Colonic mucosa (tissue), 4 donors: ENCODE measurements at places on chromosomes 16 and 17. TPM values are rescaled to one million over a fixed set of nuclear protein-coding genes. Genes with fewer than 3 reads are reported as not detected.
A peak's percentile ranks its signal among the peaks of the same experiment; 100 is the strongest.

- DNase-seq = peak; percentile 27
- H3K4me3 ChIP-seq = no peak overlapping the region
- peak overlapping the region; percentile 69 for H3K27ac ChIP-seq
- H3K36me3 ChIP-seq = no peaks in the 10 kb centered on the region
These were observed 11.8 kb downstream of the RFFL start for GRCh38 chr17:35051579-35052240.

The RGS11 gene
- total RNA-seq = 4.0 TPM

DNA sequence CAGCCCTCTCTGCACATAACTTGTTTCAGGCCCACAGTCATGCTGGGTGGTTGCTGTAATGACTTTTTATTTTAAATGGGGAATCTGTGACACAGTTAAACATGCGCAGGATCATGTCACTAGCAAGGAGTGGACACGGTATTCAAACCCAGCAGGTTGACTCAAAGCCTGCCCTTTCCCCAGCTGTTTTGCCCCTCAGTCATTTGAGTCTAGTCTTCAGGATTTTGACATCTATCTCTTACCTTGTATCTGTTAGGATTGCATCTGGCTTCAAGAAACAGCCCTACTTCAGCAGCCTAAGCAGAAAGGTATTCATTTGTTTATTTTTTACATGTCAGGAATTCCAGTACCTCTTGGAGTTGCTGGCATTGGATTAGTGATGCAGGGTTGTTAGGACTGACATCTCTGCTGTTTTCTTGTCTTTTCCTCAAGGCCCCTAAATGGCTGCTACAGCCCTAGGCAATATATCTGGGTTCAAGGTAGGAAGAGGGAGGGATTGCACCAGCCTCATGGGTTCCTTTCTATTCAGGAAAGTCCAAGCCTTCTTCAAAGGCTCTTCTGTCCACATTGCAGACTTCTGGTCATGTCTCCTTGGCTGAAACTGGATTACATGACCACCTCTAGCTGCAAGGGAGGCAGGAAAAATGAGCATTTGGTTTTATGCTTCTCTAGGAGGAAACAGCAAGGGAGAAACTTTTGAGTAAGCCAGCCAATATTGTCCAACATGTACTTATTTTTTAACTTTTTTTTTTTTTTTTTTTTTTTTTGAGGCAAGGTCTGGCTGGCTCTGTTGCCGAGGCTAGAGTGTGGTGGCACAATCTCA is 22.8 kb downstream of the ABCC1 start:
- no peaks in the 10 kb centered on the region for H3K27me3 ChIP-seq
- no peak overlapping the region for H3K4me3 ChIP-seq
- H3K4me1 ChIP-seq = no peaks in the 10 kb centered on the region
- no peak overlapping the region for H3K27ac ChIP-seq

GRCh38 chr16:22948058-22948602 is 134.2 kb downstream of the HS3ST2 start:
- no peak for DNase-seq
- no peak overlapping the region for H3K27ac ChIP-seq
- no peak overlapping the region for H3K4me3 ChIP-seq

DNA sequence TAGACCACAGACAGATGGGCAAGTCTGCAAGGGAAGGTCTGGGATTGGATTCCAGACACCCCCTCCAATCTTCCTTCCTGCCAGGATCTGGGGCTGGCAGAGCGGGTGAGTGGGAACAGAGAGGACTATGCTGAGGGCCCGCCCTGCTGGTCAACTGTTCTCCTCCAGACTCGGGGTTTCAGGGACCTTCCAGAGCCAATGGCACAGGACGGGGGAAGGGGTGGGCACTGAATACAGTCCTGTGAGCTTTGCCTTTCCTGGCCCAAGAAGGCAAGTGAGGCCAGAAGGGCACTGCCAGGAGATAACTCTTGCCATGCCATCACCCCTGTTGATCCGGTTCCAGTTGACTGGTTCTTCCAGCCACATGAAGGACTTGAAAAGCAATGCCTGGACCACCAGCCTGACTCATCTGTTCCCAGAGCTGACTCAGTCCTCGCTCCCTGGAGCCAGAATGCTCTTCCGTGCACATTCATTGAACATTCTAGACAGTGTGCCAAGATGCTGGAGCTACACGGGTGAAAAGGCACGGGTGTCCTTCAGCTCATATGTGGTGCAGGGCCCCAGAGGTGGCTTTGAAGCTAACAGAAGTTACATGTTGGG is 533 bp upstream of the MEFV start:
- DNase-seq = no peak
- no peaks in the 10 kb centered on the region for H3K36me3 ChIP-seq
- no peaks in the 10 kb centered on the region for H3K27me3 ChIP-seq
- no peak overlapping the region for H3K4me3 ChIP-seq
- H3K27ac ChIP-seq = no peak overlapping the region
- no peaks in the 10 kb centered on the region for H3K4me1 ChIP-seq

The USP43 gene
- total RNA-seq = 14.2 TPM

- H3K4me1 ChIP-seq = no peaks in the 10 kb centered on the region
- no peak overlapping the region for H3K27ac ChIP-seq
- no peak overlapping the region for H3K4me3 ChIP-seq
- H3K27me3 ChIP-seq = no peaks in the 10 kb centered on the region
These were observed 678.9 kb downstream of the WWOX start for GRCh38 chr16:78778101-78779004.

DNA sequence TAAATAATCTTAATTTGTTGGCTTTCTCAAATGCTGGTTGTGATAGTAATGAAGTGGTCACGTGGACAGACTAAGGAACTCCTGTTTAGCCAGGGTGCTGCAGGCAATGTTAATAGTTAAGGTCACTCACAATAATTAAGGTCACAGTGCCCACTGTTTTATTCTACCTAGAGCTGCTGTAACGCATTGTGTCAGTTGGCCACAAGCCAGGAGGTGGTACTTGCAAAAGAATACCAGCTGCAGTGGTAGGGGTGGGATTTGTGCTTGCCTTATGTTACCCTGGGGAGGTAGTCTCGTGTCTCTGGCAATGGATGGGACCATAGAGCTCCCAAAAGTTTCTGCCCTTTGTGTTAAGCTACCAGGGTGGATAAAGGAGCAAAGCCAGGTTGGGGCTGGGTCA is 969.1 kb upstream of the CDH8 start:
- H3K27ac ChIP-seq = no peak overlapping the region
- no peaks in the 10 kb centered on the region for H3K27me3 ChIP-seq
- no peaks in the 10 kb centered on the region for H3K36me3 ChIP-seq

DNA sequence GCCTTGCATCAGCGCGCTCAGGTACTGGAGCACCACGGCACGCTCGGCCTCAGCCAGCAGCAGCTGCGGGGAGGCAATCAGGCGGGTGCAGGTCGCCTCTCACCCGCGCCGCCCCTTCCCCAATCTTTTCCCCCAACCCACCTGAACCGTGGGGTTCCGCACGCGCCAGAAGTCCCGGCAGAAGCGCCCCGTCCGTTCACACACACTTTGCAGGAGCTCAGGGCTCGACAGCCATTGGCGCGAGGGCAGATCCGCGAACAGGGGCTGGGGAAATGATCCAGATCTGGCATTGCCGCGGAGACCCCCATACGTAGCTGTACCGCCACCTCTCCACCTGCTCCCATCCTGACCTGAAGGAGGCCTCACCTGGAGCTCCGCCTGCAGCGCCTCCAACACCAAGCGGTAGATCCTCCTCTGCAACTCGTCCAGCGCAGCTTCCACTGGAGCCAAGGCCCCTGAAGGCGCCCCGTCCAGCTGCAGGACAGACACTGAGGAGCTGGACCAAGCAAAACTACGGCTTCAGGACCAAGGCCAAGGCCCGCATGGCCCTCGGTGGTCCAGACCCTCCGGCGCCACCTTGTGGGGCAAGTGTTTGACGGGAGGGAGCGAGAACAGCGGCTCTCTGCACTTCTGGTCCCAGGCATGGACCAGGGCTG is 1.4 kb upstream of the MATCAP1 start:
- H3K27me3 ChIP-seq = no peaks in the 10 kb centered on the region
- peak overlapping the region; percentile 67 for H3K4me3 ChIP-seq
- no peak overlapping the region for H3K27ac ChIP-seq
- H3K4me1 ChIP-seq = peaks cover 11% of the 10 kb centered on the region
- peak; percentile 94 for DNase-seq
- H3K36me3 ChIP-seq = no peaks in the 10 kb centered on the region

- peaks cover 12% of the 10 kb centered on the region for H3K4me1 ChIP-seq
- H3K27ac ChIP-seq = no peak overlapping the region
- H3K36me3 ChIP-seq = no peaks in the 10 kb centered on the region
- no peak for DNase-seq
These were observed 2.5 kb upstream of the NDRG4 start for GRCh38 chr16:58497468-58497867.

The ITGAD gene
- total RNA-seq = 0.05 TPM

DNA sequence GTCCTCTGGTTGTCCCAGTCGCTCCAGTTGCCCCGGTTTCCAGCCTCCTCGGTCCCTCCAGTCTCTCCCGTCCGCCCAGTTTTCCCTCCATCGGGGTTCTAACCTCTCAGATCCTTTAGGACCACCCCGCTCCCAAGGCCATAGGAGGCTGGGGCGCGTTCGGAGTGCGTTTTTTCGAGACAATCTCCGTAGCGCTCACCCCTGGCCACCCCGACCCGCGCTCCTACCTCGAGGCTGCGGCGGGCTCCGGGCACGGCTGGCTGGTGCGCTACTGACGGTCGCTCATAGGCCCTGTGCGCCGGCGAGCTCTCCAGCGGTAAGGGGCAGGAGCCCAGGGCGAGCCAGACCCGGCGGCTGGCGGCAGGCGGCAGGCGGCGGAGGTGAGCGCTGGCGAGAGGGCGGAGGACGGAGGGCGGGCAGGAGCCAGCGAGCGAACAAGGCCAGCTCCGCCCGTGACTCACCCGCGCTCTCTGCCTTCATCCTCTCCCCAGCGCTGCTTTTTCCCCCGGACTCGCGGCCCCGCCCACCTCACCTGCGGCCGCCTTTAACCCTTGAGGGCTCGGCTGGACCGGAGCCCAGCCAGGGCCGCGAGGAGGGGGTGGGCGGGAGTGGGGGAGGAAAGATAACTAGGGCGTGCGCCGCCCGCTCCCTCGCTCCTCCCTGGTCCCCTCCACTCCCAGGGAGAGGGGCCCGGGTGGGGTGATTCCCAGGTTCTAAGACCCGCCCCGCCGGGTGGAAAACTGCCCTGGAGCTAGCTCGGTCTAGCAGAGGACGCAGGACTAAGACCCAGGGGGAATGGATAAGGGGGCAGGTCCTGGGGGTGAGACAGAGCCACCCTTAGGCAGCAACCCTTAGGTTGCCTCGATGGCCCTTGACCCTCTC is at the start of gene SP6:
TSS of gene SP6 (minus strand) at position 472 of the 882 bp plus-strand sequence. CDS start 2,734 bp downstream, outside the sequence.
- peak; percentile 94 for DNase-seq
- no peaks in the 10 kb centered on the region for H3K4me1 ChIP-seq
- H3K36me3 ChIP-seq = no peaks in the 10 kb centered on the region
- peak within 1 kb of the TSS; percentile 38 for H3K27ac ChIP-seq

The KRTAP16-1 gene
- total RNA-seq = not detected

GRCh38 chr16:49469930-49470451 is 96.4 kb downstream of the C16orf78 start:
- H3K36me3 ChIP-seq = no peaks in the 10 kb centered on the region
- H3K4me3 ChIP-seq = no peak overlapping the region
- H3K27ac ChIP-seq = no peak overlapping the region
- H3K27me3 ChIP-seq = no peaks in the 10 kb centered on the region
- peak; percentile 10 for DNase-seq

DNA sequence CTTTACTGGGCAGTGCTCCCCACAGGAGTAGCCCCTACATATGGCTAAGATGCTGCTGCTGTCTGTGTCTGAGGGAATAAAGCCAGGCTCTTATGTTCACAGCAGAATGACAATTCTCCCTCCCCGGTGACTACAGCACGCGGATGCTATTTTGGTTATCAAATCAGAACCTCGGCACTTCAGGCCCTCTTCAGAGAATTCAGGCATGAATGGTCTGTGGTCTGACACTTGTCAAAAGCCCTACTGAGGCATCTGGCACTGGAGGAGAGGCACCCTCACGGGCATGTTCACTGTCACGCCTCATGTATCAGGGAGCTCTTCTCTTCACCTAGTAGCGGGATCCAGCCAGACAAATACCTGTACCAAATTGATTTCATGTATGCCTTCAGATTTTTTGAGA is 30.4 kb downstream of the KIAA0513 start:
- no peaks in the 10 kb centered on the region for H3K27me3 ChIP-seq
- peaks cover 14% of the 10 kb centered on the region for H3K4me1 ChIP-seq
- no peak overlapping the region for H3K27ac ChIP-seq
- DNase-seq = no peak
- no peaks in the 10 kb centered on the region for H3K36me3 ChIP-seq

The CLDN7 gene
- 798 TPM for total RNA-seq

The SERPINF2 gene
- 1.7 TPM for total RNA-seq

GRCh38 chr16:66889622-66890021 is 9.3 kb downstream of the PDP2 start:
- no peaks in the 10 kb centered on the region for H3K27me3 ChIP-seq
- H3K27ac ChIP-seq = no peak overlapping the region
- peaks cover 5% of the 10 kb centered on the region for H3K36me3 ChIP-seq
- H3K4me1 ChIP-seq = no peaks in the 10 kb centered on the region
- no peak for DNase-seq
- H3K4me3 ChIP-seq = no peak overlapping the region

The TOM1L2 gene
- total RNA-seq = 68.7 TPM

The KRT10 gene
- 33.6 TPM for total RNA-seq

The ATXN2L gene
- 85.3 TPM for total RNA-seq

The KRTAP9-2 gene
- total RNA-seq = not detected

The ZG16B gene
- 34.1 TPM for total RNA-seq

The ARHGDIG gene
- total RNA-seq = 1.8 TPM
